ENCODE measurements at places on chromosomes 1 and 21.

GRCh38 chr1:89035080-89035479 lies 12.4 kb upstream of the GBP3 start:
- H3K4me1 ChIP-seq: no peaks in the 10 kb centered on the region
- H3K27ac ChIP-seq: no peak overlapping the region
- H3K4me3 ChIP-seq: no peak overlapping the region
- DNase-seq: no peak
- H3K36me3 ChIP-seq: no peaks in the 10 kb centered on the region

DNA sequence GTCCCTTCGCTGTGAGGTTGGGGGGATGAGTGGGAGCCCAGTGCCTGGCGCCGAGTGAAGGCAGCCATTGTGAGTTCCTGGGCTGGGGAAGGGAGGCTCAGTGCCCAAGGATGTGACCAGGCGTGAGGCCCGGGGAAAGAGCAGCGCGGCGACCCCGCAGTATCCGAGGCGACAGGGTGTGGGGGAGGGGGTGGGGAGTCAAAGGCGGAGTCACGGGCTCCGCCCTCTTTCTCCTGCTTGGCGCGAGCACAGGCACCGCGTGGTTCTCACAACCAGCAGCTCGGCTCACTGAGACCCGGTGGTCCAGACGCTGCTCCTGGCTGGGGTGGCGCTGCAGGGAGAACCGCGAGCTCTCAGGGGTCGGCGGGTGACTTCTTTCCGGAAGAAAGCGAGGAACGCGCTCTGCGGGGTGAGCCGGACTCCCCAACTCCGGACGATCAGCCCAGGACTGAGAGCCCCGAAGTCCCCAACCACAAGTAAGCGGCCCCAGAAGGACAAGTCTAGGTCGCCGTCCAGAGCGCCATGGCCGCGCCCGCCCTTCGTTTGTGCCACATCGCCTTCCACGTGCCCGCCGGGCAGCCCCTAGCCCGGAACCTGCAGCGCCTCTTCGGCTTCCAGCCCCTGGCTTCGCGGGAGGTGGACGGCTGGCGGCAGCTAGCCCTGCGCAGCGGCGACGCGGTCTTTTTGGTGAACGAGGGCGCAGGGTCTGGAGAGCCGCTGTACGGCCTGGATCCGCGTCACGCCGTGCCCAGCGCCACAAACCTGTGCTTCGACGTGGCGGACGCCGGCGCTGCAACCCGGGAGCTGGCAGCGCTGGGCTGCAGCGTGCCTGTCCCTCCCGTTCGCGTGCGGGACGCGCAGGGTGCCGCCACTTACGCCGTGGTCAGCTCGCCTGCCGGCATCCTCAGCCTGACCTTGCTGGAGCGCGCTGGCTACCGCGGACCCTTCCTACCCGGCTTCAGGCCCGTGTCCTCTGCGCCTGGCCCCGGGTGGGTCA lies at the start of gene HPDL:
Gene HPDL, plus strand, starts transcription at position 269 of the 997 bp plus-strand sequence. Its CDS starts 254 bp downstream, at position 523.
- DNase-seq: peak; percentile 53
- H3K27ac ChIP-seq: no peak within 1 kb of the TSS
- H3K36me3 ChIP-seq: peaks cover 2% of the 10 kb centered on the region
- H3K27me3 ChIP-seq: no peaks in the 10 kb centered on the region

DNA sequence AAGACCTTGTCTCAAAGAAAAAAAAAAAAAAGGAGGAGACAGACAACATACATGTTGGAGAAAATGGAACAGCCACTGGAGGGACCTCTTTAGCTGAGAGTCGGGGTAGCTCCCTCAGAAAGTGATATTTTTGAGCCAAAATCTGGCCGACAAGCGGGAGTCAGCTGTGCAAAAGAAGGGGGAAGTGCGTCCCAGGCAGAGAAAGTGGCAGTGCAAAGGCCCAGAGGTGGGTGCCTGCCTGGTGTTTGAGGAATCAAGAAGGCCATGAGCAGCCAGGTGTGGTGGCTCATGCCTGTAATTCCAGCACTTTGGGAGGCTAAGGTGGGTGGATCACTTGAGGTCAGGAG lies 6.1 kb upstream of the CROCC start:
- H3K4me3 ChIP-seq: no peak overlapping the region
- H3K4me1 ChIP-seq: peaks cover 6% of the 10 kb centered on the region
- no peaks in the 10 kb centered on the region for H3K36me3 ChIP-seq
- H3K27ac ChIP-seq: no peak overlapping the region
- DNase-seq: no peak

- peaks cover 4% of the 10 kb centered on the region for H3K4me1 ChIP-seq
- no peaks in the 10 kb centered on the region for H3K27me3 ChIP-seq
- DNase-seq: no peak
- H3K4me3 ChIP-seq: no peak overlapping the region
- H3K27ac ChIP-seq: no peak overlapping the region
- H3K36me3 ChIP-seq: no peaks in the 10 kb centered on the region
Observed at GRCh38 chr1:25435397-25436108, 4.9 kb downstream of the MACO1 start.
